ENCODE measurements at places on chromosomes 13 and 19. TPM values are rescaled to one million over a fixed set of nuclear protein-coding genes. Genes with fewer than 3 reads are reported as not detected.

GRCh38 chr13:112142401-112142930 is 75.5 kb downstream of the SOX1 start:
- DNase-seq, result no peak

DNA sequence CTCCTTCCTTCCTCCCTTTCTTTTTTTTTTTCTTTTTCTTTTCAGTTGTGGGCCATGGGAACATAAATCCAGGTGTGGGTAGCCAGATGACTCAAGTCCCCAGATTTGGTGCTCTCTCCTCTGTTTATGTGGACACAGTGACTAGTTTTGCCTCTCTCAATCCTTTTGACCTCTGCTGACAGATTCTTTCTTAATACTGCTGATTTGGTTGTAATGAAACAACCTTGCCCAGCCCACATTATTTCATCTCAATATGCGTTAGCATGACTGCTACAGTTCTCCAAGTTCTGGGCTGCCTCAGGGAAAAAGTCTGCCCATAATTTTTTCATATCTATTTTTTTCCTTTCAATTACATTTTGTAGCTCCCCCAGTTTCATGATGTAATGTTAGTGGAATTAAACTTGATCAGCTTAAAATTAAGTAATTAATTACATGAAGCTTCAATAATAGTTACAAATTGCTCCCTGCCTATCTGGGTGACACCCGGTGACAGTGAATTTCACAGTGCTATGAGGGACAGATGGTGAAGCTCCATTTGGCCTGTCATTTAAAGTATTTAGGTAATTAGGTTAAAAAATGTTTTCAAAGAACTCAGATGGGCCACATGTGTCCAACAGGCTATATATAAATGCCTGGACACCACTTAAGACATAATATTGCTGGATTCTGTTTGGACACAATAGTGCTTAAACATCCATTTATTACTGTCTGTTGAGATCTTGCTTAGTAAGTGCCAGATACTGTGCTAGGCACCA is 118.8 kb upstream of the FRY start:
- no peak for DNase-seq

- no peak for DNase-seq
Observed at GRCh38 chr13:113034451-113035212, 65.6 kb downstream of the MCF2L start.

GRCh38 chr19:35908973-35909683 is 1.0 kb upstream of the TYROBP start:
- peak; percentile 88 for DNase-seq

DNA sequence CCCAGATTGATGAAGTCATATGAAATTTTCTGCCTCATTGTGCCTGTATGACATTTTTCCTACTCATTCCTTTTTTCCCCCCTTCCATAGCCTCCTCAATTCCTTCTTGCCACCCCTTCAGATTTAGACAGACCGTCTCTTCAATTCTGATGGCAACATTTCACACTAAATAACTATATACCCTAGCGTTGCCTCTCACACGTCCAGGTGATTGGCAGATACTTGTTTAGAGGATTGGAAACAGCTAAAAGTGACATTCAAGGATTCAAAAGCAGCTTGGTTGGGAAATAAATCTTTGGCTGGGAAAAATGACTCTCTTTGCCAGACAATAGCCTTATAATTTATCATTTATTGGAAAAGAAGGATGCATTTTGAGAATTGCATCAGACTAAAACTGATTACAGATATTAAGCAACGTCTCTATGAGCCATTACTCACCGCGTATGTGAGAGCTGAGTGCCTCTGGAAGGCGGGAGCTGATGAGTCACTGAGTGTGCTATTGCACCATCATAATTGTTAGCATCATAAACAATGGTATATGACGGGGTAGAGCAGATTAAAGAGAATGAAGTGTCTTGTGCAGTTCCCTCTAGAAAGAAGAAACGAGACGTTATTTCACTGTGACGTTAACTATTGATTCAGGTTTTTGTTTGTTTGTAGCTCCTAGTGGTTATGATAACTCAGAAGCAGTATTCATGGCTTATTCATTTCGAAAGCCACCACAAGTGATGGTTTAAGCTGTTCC is 61.1 kb upstream of the FAM216B start:
- DNase-seq, result peak; percentile 75

The KIR2DL3 gene
- total RNA-seq, result not detected

The IZUMO1 gene
- not detected for total RNA-seq

DNA sequence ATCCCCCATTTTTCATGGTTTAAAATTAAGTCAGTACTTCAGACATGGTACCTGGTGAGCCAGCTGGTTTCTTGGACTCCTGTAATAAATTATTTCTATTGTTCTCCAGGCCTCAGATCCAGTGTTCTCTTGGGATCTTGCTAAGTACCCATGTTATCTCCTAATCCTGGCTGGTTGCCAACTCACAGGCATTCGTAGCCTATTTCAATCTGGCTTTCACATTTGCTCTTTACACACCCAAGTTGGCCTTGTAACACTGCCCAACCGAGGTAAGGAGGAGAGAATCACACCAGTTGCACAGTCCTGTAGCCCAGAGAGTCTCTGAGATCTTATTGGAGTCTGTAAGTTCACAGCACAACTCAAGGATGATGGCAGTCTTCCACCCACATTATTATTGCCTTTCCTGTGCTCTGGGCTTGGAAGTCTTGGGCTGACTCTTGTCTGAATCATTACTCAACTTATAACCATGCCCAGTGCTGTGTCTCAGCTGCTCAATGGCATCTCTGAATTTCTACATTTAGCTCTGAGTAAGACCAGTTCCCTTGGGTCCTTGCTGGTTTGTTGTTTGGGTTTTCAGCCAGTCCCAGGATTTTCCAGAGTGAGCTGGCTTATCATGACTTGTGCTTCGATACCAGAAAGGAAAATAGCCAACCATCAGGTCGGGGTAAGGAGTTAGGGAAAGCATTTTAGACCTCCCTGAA is 76.6 kb upstream of the KLF12 start:
- DNase-seq, result no peak

The ZNF222 gene
- 2.6 TPM for total RNA-seq

DNA sequence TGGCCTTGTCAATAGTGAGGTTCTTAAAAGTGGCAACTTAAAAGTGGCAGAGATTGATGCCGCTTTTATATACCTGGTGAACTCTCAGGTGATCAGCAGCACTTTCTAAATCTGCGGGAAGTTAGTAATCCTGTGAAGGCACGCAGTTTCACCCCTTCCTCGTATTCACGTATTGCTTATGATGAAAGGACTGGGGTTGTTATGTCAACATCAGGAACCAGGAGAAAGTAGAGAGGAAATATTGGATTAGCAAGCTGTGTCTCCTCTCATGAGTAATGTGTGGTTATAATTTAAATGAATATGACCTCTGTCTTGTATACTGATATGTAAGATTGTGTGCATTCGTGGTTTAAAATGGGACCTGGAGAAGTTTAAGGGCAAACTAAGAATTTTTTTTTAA is 544.6 kb downstream of the SLITRK6 start:
- no peak for DNase-seq

DNA sequence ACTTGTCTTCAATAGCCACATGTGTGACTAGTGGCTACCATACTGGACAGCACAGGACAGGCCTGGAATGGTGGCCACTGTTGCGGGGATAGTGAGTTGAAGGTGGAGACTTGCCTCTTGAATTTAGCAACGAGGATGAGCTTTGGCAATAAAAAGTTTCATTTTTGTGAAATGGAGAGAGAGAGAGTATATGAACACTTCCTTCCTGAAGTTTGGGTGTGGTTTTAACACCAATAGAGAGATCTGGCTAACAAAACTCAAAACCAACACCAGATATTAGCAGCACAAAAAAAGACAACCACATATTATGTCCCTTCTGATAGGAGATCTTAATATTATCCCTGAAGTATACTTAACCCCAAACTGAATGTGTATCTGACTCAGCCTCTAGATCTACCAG is 6.3 kb upstream of the LRFN3 start:
- DNase-seq, result no peak

DNA sequence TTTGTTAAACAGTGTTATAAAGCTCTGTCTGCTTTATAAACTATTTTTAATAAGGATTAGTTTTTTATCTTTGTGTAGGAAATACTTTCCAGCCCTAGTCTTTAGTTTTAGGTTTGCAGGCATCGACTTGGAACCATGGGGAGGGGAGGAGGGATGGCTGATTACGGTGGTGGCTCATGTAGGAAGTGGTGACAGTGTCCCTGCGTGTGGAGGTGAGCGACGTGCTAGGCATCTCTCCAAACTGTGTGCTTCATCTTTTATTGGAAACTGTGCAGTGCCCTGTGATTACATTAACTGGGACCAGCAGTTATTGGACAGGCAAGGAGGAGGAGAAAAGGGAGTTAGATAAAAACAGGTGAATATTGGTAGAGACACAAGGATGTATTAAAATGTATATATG is 203.8 kb downstream of the ATP8A2 start:
- DNase-seq, result no peak

The MAST1 gene
- total RNA-seq, result 0.49 TPM

The C13orf42 gene
- total RNA-seq, result not detected

DNA sequence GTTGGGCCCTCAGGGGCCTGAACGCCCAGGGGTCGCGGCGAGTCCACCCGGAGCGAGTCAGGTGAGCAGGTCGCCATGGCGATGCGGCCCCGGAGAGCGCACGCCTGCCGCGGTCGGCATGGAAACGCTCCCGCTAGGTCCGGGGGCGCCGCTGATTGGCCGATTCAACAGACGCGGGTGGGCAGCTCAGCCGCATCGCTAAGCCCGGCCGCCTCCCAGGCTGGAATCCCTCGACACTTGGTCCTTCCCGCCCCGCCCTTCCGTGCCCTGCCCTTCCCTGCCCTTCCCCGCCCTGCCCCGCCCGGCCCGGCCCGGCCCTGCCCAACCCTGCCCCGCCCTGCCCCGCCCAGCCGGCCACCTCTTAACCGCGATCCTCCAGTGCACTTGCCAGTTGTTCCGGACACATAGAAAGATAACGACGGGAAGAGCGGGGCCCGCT is at the start of gene CCNA1:
TSS of gene CCNA1 (plus strand) at position 390 of the 439 bp plus-strand sequence. CDS start 562 bp downstream, outside the sequence.
- DNase-seq, result no peak

The INSL3 gene
- not detected for total RNA-seq

- peak; percentile 77 for DNase-seq
Observed at GRCh38 chr13:24995225-24995804, 100.6 kb upstream of the PABPC3 start.

The CDX2 gene
- total RNA-seq, result not detected

GRCh38 chr19:47444388-47444821 is 25.1 kb upstream of the MEIS3 start:
- DNase-seq, result no peak

DNA sequence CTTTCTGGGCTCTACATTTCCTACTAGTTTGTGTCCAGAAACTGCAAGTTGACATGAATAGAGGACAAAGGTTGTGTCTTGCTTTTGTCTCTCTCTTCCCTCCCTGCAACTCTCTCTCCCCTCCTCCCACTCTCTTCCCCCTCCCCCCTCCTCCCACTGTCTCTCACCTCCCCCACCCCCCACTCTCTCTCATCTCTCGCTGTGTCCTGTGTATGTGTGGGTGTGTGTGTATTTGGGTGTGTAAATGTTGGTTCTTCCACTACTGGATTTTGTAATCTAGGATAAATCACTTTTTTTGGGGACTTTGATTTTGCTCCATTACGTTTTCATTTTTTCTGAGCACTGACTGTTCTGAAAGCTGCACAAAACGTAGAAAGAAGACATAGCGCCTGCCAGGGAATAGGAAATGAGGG is 48.4 kb downstream of the AKAP11 start:
- DNase-seq, result no peak

The AMH gene
- 0.99 TPM for total RNA-seq

The SPIB gene
- total RNA-seq, result not detected

DNA sequence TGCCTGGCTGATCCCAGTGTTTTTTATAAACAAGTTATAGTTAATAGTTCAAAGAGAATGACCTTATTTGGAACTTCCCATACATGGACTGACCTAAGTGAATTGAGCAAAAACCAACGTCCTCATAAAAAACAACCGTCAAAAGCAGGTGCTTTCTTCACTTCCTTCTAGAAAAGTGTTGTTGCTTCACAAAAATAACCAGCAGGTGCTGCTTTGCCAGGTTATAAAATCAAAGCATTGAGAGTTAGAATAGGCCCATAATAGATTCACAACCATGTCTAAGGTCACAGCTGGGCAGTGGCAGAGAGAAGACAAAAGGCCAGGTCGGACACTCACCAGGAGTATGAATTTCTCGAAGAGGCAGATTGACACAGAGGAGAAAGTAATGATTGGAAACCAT is 9.5 kb downstream of the RUBCNL start:
- no peak for DNase-seq

DNA sequence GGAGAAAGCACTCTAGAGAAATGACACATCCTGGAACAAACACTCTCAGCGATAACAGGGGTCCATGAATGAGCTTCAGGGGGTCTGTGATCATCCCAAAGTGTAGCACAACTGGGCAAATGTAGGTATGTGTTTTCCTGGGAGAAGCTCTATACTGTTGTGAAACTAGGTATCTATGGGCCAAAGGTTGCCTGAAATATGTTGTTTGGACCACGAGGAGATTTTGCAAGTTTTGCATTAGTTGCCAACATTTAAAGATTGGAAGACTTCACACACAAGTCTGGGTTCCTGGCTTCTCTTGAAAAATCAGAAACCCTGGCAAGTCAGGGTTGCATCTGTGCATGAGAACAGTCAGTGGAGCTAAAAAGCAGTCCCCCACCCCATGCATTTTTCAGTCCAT is 26.7 kb upstream of the POU2F2 start:
- DNase-seq, result no peak

The AMER2 gene
- total RNA-seq, result 2.4 TPM

DNA sequence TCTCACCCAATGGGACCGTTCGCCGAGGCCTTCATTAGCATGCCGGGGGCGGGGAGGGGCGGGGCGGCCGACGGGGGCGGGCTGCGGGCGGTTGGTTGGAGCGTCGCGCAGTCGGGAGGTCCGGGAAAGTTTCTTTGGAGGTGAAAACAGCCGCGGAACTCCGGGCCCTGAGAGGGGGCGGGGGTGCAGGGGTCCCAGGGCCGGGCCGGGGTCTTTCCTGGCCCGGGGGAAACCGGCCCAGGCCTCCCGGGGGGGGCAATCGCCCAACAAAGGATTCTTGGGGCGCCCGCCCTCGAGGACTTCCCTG is at the start of gene HMG20B:
TSS of gene HMG20B (plus strand) at position 90 of the 307 bp plus-strand sequence. CDS start 366 bp downstream, outside the sequence.
- DNase-seq, result no peak

- DNase-seq, result no peak
Observed at GRCh38 chr13:52833296-52833875, 15.1 kb downstream of the PCDH8 start.

The NKG7 gene
- 3.0 TPM for total RNA-seq

- no peak for DNase-seq
Observed at GRCh38 chr13:44732503-44733098, 156.5 kb upstream of the TSC22D1 start.

The C19orf38 gene
- not detected for total RNA-seq

The CALM3 gene
- total RNA-seq, result 164 TPM

DNA sequence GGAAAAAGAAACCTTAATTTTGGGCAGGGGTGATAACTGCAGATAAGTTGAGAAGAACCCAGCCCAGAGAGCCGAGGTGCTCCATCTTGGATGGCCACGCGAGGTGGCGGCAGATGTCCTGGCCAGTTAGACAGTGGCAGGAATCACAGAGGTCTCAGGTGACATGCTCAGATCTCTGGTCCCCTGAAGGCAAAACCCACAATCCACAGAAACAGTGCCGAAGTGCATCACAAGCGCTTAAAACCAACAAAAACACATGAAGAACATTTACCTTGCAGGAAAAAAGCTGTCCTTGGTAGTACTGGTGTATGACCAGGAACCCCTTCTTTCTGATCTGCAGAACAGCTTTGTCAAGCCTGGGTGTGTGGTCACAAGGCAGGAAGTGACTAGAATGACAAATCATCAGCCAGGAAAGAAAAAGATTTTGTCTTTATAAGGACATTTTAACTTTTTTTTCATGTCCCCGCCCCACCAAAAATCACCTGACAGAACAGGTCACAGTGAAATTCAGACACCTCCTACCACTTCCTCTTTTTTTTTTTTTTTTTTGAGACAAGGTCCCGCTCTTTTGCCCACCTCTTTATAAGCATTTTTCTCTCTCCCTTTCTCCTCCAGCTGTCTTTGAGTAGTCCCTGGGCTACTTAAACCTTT is at the start of gene LCP1:
TSS of gene LCP1 (minus strand) at position 338 of the 651 bp plus-strand sequence. CDS start 22,515 bp downstream, outside the sequence.
- no peak for DNase-seq

The ZNF829 gene
- 4.1 TPM for total RNA-seq
